ENCODE measurements at places on chromosomes 5 and 9. TPM values are rescaled to one million over a fixed set of nuclear protein-coding genes. Genes with fewer than 3 reads are reported as not detected.

GRCh38 chr5:82211855-82212572 is 66.1 kb downstream of the RPS23 start:
- H3K36me3 ChIP-seq: no peaks in the 10 kb centered on the region
- no peak for DNase-seq
- no peaks in the 10 kb centered on the region for H3K27me3 ChIP-seq
- H3K27ac ChIP-seq: no peak overlapping the region
- H3K4me1 ChIP-seq: no peaks in the 10 kb centered on the region
- H3K4me3 ChIP-seq: no peak overlapping the region

Gene NRARP
- total RNA-seq: 10.3 TPM

- H3K27ac ChIP-seq: no peak overlapping the region
- peaks cover 7% of the 10 kb centered on the region for H3K4me1 ChIP-seq
- H3K27me3 ChIP-seq: no peaks in the 10 kb centered on the region
- DNase-seq: no peak
- no peaks in the 10 kb centered on the region for H3K36me3 ChIP-seq
These were observed 442.2 kb upstream of the CLINT1 start for GRCh38 chr5:158301186-158301585.

DNA sequence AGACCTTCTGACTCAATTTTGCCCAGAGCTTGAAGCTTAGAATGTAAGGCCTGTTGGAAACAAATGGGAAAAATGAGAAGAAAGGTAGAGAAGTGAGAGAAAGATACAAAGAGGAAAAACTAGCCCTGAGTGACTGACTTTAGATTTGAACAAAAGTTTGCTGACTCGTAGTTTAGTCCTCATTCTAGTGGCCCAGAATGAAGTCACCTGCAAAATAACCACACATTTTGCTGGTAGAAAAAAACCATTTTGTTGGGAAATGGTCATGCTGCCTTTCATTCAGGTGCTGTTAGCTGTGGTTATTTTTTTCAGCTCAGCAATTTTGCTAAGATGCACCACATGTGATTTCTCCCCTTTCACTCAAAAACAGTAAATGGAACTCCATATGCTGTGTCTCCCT is 98.9 kb downstream of the MRPS27 start:
- no peak overlapping the region for H3K27ac ChIP-seq
- H3K27me3 ChIP-seq: no peaks in the 10 kb centered on the region
- no peaks in the 10 kb centered on the region for H3K4me1 ChIP-seq
- H3K4me3 ChIP-seq: no peak overlapping the region
- no peak for DNase-seq

GRCh38 chr5:14506140-14506538 is 75.5 kb upstream of the OTULINL start:
- no peak overlapping the region for H3K4me3 ChIP-seq
- DNase-seq: no peak
- H3K27ac ChIP-seq: no peak overlapping the region
- H3K27me3 ChIP-seq: no peaks in the 10 kb centered on the region
- H3K4me1 ChIP-seq: peaks cover 3% of the 10 kb centered on the region

Gene DNAH5
- 0.09 TPM for total RNA-seq

Gene PRSS3
- not detected for total RNA-seq

DNA sequence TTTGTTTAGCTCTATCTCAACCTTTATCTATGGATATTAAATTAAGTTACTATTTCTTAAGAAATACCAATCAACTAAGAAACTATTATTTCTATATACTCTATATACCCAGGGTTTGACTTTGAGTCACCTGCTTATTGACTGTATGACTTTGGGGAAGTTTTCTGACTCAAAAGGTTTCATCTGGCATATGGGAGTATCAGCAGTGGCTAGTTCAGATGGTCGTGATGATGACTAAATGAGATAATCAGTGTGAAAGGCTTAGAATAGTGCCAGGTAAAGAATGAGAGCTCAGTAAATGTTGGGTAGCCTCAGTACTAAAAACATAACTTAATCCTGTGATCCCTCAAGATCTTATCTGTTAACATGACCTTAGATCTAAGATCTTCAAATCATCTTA is 179.7 kb upstream of the ISL1 start:
- no peaks in the 10 kb centered on the region for H3K4me1 ChIP-seq
- H3K4me3 ChIP-seq: no peak overlapping the region
- no peaks in the 10 kb centered on the region for H3K27me3 ChIP-seq
- H3K36me3 ChIP-seq: no peaks in the 10 kb centered on the region
- DNase-seq: no peak
- H3K27ac ChIP-seq: no peak overlapping the region

DNA sequence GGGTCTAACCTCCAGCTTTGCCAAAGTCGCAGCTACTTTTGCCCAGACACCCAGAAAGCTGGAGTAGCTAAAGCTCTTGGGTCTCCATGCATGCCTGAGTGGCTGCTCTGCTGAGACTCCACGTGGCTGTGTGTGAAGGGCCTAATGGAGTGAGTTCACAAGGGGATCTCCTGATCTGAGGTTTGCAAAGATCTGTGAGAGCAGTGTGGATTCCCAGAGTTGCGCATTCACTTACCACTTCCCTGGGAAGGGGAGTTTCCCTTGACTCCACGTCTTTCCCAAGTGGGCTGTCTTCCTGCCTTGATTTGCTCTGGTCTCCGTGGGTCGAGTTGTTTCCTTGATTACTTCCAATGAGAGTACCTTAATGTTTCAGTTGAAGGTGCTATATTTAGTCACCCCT is 17.6 kb upstream of the CDKN2B start:
- H3K4me1 ChIP-seq: no peaks in the 10 kb centered on the region
- DNase-seq: no peak
- H3K27me3 ChIP-seq: no peaks in the 10 kb centered on the region
- H3K36me3 ChIP-seq: no peaks in the 10 kb centered on the region

DNA sequence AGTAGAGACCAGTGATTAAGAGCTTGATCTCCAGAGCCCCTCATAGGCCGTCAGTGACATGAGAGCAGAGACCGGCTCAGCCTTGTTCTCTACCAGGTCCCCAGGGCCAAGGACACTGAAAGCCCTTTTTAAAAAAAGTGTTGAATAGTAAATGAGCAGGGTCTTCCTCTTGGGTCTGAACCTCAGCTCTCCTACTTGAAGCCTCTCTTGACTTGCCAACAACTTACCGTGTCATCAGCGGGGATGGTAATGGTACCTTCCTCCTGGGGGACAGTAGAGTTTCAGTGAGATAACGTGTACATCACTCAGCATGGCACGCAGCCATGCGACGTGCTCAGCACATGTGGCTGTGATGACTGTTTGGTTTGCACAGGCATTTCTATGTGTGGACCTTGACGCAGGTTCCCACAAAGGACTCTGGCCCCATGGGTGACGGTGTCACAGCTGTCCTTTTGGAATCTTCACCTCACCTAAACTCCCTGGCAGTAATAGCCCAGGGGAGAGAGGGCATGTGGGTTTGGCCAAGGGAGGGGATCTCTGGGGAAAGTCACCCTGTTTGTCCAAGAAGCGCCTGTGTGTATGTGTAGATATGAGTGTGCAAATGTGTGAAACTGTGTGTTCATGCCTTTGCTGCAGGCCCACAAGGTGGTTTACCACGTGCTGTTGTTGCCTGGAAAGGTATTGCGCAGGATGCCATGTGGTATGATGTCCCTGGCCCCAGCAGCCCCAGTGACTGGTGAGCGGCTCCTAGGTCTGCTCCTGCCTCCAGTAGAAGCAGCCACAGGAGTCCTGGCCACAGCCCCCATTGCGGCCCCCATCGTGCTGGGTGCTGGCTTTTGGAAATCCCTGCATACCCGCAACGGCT is 18.7 kb downstream of the ERGIC1 start:
- H3K4me3 ChIP-seq: no peak overlapping the region
- no peaks in the 10 kb centered on the region for H3K36me3 ChIP-seq
- peak overlapping the region; percentile 32 for H3K27ac ChIP-seq
- peaks cover 43% of the 10 kb centered on the region for H3K4me1 ChIP-seq
- H3K27me3 ChIP-seq: no peaks in the 10 kb centered on the region

Gene PDCD1LG2
- 6.1 TPM for total RNA-seq

DNA sequence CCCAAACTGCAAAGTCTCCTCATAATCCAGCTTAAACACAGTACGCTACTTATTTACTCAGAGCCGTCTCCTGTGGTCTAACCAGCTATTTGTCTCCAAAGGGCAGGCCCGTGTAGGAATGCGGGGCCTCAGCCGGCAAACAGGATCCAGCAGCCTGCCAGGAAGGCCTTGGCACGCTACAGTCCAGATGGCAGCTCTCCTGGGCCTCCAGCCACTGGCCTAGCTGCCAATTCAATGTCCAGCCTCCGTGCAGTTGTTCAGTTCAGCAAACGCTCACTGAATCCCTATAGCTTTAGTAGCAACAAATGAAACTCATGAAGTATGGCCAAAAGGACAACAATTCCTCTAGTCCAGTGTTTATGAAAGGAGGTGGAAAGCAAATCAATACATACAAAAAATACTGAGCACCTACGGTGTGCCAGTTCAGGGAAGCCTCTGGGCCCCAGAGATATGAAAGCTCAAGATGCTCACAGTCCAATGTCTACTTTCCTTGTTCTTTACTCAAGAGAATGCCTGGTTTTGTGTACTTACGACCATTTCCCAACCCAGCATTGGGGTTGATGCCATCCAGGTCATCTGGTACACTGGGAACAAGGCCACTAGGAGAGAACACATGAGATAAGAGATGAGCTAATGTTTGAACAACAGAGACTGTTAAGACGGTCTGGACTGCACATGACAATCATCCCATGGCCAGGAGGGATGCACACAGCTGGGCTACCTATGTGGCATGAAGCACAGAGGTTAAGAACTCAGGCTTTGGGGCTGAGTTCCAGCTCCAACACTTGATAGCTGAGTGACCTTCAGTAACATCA is 8.3 kb downstream of the CDK5RAP2 start:
- no peaks in the 10 kb centered on the region for H3K4me1 ChIP-seq
- peak overlapping the region; percentile 71 for H3K27ac ChIP-seq
- H3K27me3 ChIP-seq: no peaks in the 10 kb centered on the region
- DNase-seq: peak; percentile 82
- peaks cover 54% of the 10 kb centered on the region for H3K36me3 ChIP-seq

DNA sequence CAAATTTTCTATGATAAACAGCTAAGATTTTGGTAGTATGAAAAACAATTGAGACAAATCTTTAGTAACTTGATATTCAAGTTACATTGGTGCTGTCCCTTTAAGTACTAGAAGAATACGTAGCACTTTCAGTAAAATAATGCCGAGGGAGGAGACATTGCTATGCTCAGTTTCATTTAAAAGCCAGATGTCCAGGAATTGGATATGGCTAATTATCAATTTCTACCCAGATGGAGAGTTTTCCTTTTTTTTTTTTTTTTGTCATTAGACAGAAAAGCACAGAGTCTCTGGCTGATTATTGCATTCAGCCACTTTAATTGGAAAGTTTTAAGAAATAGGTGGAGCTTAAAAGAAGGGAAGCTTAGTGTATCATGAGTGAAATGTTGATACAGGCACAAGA is 40.4 kb upstream of the APC start:
- DNase-seq: no peak
- no peaks in the 10 kb centered on the region for H3K36me3 ChIP-seq
- H3K27ac ChIP-seq: no peak overlapping the region
- peak overlapping the region; percentile 10 for H3K4me3 ChIP-seq

- peaks cover 48% of the 10 kb centered on the region for H3K4me1 ChIP-seq
- no peak for DNase-seq
- H3K27ac ChIP-seq: peak overlapping the region; percentile 100
- peak overlapping the region; percentile 98 for H3K4me3 ChIP-seq
- H3K36me3 ChIP-seq: peaks cover 3% of the 10 kb centered on the region
- no peaks in the 10 kb centered on the region for H3K27me3 ChIP-seq
These were observed 1.4 kb downstream of the CHD1 start for GRCh38 chr5:98927242-98927988.

GRCh38 chr5:157603333-157604190 is 28.0 kb upstream of the ADAM19 start:
- no peaks in the 10 kb centered on the region for H3K27me3 ChIP-seq
- peaks cover 2% of the 10 kb centered on the region for H3K4me1 ChIP-seq
- H3K27ac ChIP-seq: no peak overlapping the region
- H3K36me3 ChIP-seq: no peaks in the 10 kb centered on the region
- H3K4me3 ChIP-seq: no peak overlapping the region

GRCh38 chr5:163534492-163535094 is 29.2 kb downstream of the MAT2B start:
- H3K27ac ChIP-seq: no peak overlapping the region
- H3K4me1 ChIP-seq: peaks cover 20% of the 10 kb centered on the region
- no peak overlapping the region for H3K4me3 ChIP-seq
- H3K36me3 ChIP-seq: no peaks in the 10 kb centered on the region
- DNase-seq: peak; percentile 44

Gene HRH2
- 26.0 TPM for total RNA-seq

Gene OLFML2A
- total RNA-seq: 68.8 TPM

- H3K27me3 ChIP-seq: no peaks in the 10 kb centered on the region
- H3K27ac ChIP-seq: no peak overlapping the region
- H3K36me3 ChIP-seq: no peaks in the 10 kb centered on the region
- H3K4me3 ChIP-seq: peak overlapping the region; percentile 50
- no peak for DNase-seq
These were observed 75.3 kb upstream of the TBCA start for GRCh38 chr5:77851176-77852067.

Gene C9
- not detected for total RNA-seq

Gene TMEM171
- total RNA-seq: not detected

- no peak for DNase-seq
- no peaks in the 10 kb centered on the region for H3K4me1 ChIP-seq
- H3K27ac ChIP-seq: no peak overlapping the region
- no peak overlapping the region for H3K4me3 ChIP-seq
- H3K27me3 ChIP-seq: no peaks in the 10 kb centered on the region
These were observed 31.7 kb upstream of the CDKN2B start for GRCh38 chr9:22040760-22041159.

GRCh38 chr5:125311743-125312142 is 565.3 kb upstream of the ZNF608 start:
- no peaks in the 10 kb centered on the region for H3K27me3 ChIP-seq
- H3K4me3 ChIP-seq: no peak overlapping the region
- H3K4me1 ChIP-seq: no peaks in the 10 kb centered on the region

Gene PCDHB5
- total RNA-seq: 5.6 TPM

- H3K4me3 ChIP-seq: no peak overlapping the region
- no peak for DNase-seq
- no peak overlapping the region for H3K27ac ChIP-seq
- no peaks in the 10 kb centered on the region for H3K4me1 ChIP-seq
- H3K36me3 ChIP-seq: no peaks in the 10 kb centered on the region
These were observed 189.8 kb downstream of the FGF10 start for GRCh38 chr5:44199408-44199807.

Gene RNF180
- total RNA-seq: 11.2 TPM

DNA sequence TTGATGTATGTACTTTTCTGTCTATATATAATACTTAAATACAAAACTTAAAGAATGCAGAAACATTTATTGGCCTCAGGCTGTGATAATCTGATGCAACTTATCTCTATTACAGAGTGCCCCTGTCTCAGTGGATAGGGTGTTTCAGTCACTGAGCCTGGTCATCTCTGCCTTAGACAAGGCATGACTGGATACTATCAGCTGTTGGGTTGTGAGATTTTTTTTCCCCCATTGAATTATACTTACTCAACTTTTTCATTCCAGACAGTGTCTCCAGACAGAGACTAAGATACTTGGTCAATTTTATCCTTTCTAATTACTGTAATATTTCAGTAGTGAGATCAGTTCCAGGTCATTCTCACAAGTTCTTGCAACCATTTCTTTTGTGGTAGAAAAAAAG is 26.7 kb downstream of the XRCC4 start:
- no peak overlapping the region for H3K4me3 ChIP-seq
- no peak overlapping the region for H3K27ac ChIP-seq
- peaks cover 7% of the 10 kb centered on the region for H3K4me1 ChIP-seq
- no peaks in the 10 kb centered on the region for H3K36me3 ChIP-seq

Gene MEGF10
- 0.09 TPM for total RNA-seq

- no peak overlapping the region for H3K4me3 ChIP-seq
- DNase-seq: peak; percentile 62
- peaks cover 8% of the 10 kb centered on the region for H3K4me1 ChIP-seq
- H3K27me3 ChIP-seq: no peaks in the 10 kb centered on the region
- H3K36me3 ChIP-seq: peaks cover 46% of the 10 kb centered on the region
These were observed 20.7 kb downstream of the GOLGA2 start for GRCh38 chr9:128254855-128255759.

Gene FGF10
- total RNA-seq: 2.6 TPM

All from heart left ventricle (tissue), 16 donors.